Transverse colon (tissue), 4 donors: ENCODE measurements at places on chromosomes 2 and 18. TPM values are rescaled to one million over a fixed set of nuclear protein-coding genes. Genes with fewer than 3 reads are reported as not detected.

The SCYGR4 gene
- not detected for total RNA-seq

The CD8B gene
- total RNA-seq: not detected

The NCKAP5 gene
- total RNA-seq: 1.1 TPM

The ANTXR1 gene
- 22.2 TPM for total RNA-seq

The ZNF512 gene
- 33.3 TPM for total RNA-seq

The ZNF385B gene
- 2.6 TPM for total RNA-seq

The DUSP2 gene
- not detected for total RNA-seq

The TMEM198 gene
- total RNA-seq: 1.2 TPM

The ZAP70 gene
- total RNA-seq: 8.9 TPM

The LRP2 gene
- total RNA-seq: not detected

The FAM237A gene
- not detected for total RNA-seq

The RTP5 gene
- 0.16 TPM for total RNA-seq

The PRPF40A gene
- 124 TPM for total RNA-seq

The XIRP2 gene
- total RNA-seq: not detected

The SEMA4C gene
- 3.6 TPM for total RNA-seq

The CMPK2 gene
- total RNA-seq: 4.9 TPM

The CCDC121 gene
- not detected for total RNA-seq

The RSAD2 gene
- total RNA-seq: 4.2 TPM

The DSG1 gene
- total RNA-seq: not detected
